Activated CD4-positive, alpha-beta T cell treated with anti-CD3 and anti-CD28 coated beads, Interleukin-2, amount 10 ng/mL, durations not matched to agents 24 days and 14 days (primary cell): ENCODE measurements at places on chromosomes 7 and 10. TPM values are rescaled to one million over a fixed set of nuclear protein-coding genes. Genes with fewer than 3 reads are reported as not detected.

- no peak for DNase-seq
Observed at GRCh38 chr7:33743594-33743993, 161.7 kb upstream of the BMPER start.

The FAM131B gene
- 0.37 and 0.45 TPM in 2 replicates for total RNA-seq

DNA sequence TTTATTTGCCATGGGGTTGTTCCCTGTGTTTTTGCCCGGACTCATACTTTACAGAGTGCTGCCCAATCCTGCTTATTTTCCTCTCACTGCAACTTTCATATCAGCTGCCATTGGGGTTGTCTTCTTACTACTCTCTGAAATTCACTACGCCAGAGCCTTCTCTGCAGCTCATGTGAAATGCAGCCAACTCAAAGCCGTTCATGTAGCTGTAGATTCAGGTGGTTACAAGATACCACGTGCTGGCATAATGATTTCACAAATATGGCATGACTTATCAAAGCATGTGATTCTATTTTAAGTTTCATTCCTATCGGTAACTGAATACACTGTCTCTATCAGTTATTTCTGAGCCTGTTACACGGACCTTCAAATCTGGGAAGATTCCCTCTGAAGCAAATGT lies 130.3 kb upstream of the WNT16 start:
- DNase-seq = no peak

The CHAT gene
- 0.24 TPM in 1 of 2 replicates, not detected in the other for total RNA-seq

DNA sequence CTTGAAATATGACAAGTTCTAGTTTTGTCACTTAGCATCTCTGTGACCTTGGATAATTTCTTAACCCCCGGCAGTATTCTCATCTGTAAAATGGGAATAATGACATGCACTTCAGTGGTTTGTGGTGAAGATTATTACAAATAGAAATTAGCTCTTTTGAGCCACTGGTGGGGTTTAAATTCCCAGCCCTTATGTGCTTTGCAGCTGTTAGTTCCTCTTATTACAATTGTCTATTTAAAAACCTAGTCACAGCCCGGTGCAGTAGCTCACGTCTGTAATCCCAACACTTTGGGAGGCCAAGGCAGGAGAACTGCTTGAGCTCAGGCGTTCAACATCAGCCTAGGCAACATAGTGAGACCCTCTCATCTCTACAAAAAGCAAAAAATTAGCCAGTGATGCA lies 30.1 kb downstream of the CAV1 start:
- no peak for DNase-seq

DNA sequence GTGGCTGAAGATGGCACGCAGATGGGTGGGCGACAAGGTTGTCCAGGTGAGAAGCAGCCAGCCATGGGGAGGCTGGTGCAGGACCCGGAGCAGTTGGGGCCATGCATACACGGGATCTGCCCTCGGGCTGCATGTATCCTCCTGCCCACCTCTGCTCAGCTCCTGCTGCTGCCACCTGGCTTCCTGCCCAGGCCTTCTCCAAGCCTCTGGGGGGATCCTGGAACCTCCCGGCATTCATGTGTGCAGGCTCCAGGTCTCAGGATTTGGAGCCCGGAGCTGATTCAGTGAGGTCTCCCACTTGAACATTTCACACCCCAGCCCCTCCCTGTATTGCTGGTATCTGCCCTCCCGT lies 27.0 kb downstream of the PDGFA start:
- DNase-seq = no peak

GRCh38 chr7:69820479-69821192 lies 222.4 kb downstream of the AUTS2 start:
- no peak for DNase-seq

GRCh38 chr7:15197042-15197977 lies 294.8 kb upstream of the DGKB start:
- no peak for DNase-seq

The MCU gene
- 13.5 and 15.9 TPM in 2 replicates for total RNA-seq

DNA sequence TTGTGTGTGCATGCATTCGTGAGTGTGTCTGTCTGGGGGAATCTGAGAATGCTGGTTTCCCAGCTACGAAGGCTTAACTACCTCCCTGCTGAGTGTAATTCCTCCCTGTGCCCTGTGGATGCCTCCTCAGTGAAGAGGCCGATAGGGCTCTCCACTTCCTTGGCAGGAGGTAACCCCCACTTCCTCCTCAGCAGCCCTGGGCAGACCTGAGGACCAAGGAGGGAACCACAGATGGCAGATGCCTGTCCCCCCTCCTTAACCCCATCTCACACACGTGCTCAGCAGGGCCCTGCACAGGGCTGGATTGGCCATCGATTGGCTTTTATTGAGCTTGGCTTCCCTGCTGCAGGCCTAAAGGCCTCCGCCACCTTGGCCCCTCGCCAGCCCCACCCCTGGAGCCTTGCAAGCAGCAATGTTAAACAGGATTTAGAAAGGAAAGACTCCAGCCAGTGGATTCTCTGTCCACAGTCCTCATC lies 45.6 kb upstream of the LRRC4 start:
- DNase-seq = no peak

The CTAGE4 gene
- total RNA-seq = 0.56 and 1.1 TPM in 2 replicates

GRCh38 chr7:128835231-128835751 lies 5.1 kb downstream of the FLNC start:
- no peak for DNase-seq

- DNase-seq = no peak
Observed at GRCh38 chr10:62738916-62739315, 65.6 kb upstream of the ADO start.

The GATA3 gene
- 79.7 and 81.0 TPM in 2 replicates for total RNA-seq

- no peak for DNase-seq
Observed at GRCh38 chr7:2996141-2996540, 47.5 kb downstream of the CARD11 start.

GRCh38 chr7:88344956-88345832 lies 38.5 kb upstream of the STEAP4 start:
- peak; percentile 57 for DNase-seq

The SPDYE18 gene
- 0.26 TPM in 1 of 2 replicates, not detected in the other for total RNA-seq

The TMEM236 gene
- total RNA-seq = 0.02 and 0.05 TPM in 2 replicates

The SLC26A3 gene
- total RNA-seq = not detected in 2 replicates

DNA sequence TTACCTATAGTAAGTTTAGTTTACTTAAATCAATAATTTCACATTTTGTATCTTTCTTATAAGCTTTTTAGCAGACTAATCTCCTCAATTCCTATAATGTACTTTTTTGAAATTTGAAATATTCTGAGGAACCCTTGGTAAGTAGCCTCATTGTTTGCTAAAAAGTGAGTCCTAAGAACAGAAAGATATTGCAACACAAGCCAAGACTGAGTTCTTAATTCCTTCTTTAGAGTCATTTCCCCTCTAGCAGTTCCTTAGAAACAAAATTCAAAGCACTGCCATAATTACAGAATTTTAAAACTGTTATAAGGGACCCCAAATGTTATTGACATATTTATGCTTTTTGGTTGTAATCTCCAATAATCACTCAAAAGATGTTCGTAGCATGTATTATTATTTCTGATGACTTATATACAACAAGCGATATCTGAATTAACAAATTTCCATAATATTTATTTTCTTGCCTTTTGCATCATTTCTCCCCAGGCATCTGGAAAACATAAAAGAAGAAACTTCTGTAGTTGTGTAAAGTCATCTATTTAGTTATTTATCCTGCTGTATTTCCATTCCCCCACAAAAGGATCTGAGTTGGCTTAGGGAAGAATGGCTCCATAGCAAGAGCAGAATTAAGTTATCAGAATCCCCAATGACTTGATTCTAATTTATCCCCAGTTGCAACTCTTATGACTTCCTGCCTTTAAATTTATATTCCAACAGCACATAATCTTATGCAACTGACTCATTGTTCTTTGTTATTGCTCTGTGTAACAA lies 67.8 kb downstream of the TMEM26 start:
- DNase-seq = no peak

- DNase-seq = no peak
Observed at GRCh38 chr7:128053023-128053422, 21.8 kb upstream of the LRRC4 start.

The VOPP1 gene
- total RNA-seq = 87.4 and 90.6 TPM in 2 replicates

GRCh38 chr7:35717013-35717412 lies 22.1 kb upstream of the HERPUD2 start:
- no peak for DNase-seq

DNA sequence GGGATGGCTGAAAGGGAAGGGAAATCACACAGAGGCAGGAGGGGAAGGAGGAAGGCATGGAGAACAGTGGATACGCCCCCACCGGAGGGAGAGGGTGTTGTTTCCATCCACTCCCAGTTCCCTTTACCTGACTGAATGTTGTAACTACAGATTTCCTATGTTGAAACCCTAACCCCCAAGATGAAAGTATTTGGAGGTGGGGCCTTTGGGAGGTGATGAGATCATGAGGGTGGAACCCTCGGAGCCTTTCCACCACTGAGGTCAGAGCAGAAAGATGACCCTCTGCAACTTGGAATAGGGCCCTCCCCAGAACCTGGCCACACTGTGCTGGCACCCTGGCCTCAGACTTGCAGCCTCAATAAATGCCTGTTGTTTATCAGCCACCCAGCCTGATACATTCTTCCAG lies 48.6 kb upstream of the CNPY1 start:
- no peak for DNase-seq

The ASB10 gene
- not detected in 2 replicates for total RNA-seq

The FFAR4 gene
- total RNA-seq = not detected in 2 replicates

DNA sequence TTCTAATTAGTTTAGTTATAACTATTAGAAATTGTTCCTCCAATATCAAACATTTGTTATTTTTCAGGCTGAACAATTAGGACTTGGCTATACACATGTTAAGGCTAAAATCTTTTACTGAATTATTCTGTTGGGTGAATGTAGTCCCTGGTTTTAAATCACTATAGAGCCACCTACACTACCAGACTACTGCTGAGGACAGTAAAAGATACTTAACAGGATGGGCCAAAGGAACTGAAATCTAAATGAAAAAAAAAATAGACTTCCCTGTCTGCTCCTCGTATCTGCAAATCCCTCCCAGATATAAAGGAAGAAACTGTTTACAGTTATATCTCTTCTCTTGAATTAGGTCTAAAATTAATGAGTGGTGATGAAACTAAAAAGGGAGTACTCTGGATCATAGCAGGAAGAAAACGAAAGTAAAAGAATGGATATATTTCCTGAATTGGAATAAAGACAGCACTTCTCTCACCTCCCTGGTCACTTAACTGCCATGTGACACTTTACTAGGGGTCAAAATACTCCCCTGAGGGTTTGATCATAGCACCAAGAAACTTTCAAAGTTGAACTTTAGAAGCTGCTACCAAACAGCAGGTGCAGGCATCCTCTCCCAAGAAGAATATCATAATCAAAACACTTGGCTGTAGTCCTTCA lies 12.7 kb downstream of the FBXW4 start:
- no peak for DNase-seq

GRCh38 chr7:54858008-54858692 lies 99.1 kb upstream of the SEC61G start:
- DNase-seq = no peak

DNA sequence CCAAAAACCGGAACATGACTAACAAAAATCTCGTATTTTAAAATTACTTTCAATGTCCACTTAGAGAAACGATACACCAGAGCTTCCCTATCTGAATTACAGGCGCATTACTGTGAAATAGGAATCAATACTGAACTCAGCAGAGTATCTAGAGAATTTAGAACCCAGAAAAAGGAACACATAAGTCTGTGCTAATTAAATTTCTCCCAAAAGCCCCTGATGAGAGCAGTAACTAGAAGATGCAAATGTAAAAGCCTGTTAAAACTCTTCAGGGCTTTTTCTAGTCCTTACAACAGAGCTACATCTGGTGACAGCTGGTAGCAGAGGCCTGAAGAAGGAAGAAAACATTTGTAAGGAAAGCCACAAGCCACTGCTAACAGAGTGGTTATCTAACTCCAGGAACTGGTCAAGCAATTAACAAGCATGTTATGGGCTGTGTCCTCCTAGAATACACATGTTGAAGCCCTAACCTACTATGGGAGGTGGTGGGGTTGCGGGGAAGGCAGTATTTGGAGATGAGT lies 24.2 kb downstream of the ITIH5 start:
- DNase-seq = no peak

GRCh38 chr7:4823441-4824119 lies 38.2 kb downstream of the PAPOLB start:
- no peak for DNase-seq

The GBX1 gene
- not detected in 2 replicates for total RNA-seq

The GALNT17 gene
- total RNA-seq = not detected in 2 replicates

DNA sequence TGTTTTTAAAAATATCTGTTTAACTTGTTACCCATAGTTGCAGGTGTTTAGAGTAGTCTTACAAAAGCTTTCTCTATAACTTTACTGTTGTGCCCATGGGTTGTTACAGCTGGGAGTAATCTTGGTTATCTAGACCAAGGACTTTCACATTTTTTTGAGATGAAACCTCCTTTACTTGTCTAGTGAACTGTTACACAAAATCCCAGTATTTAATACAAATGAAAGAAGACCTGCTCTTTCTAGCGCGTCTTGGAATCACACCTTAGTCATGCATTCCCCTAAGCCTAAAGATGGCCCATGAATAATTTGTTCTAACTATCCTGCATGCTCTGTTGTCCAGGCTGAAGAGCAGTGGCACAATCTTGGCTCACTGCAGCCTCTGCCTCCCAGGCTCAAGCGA lies 38.0 kb downstream of the CSGALNACT2 start:
- no peak for DNase-seq

GRCh38 chr7:117750612-117751563 lies 122.4 kb downstream of the CTTNBP2 start:
- DNase-seq = no peak

The ATG9B gene
- 7.3 and 7.5 TPM in 2 replicates for total RNA-seq

The NACAD gene
- total RNA-seq = 0.09 and 0.31 TPM in 2 replicates

The H2BK1 gene
- total RNA-seq = 0.83 TPM in 1 of 2 replicates, not detected in the other

The TUBB8 gene
- not detected in 2 replicates for total RNA-seq

The ATRNL1 gene
- 0.17 and 0.26 TPM in 2 replicates for total RNA-seq

GRCh38 chr10:30231071-30231652 lies 117.9 kb downstream of the MTPAP start:
- no peak for DNase-seq

GRCh38 chr7:4056552-4057288 lies 625.4 kb upstream of the FOXK1 start:
- no peak for DNase-seq

DNA sequence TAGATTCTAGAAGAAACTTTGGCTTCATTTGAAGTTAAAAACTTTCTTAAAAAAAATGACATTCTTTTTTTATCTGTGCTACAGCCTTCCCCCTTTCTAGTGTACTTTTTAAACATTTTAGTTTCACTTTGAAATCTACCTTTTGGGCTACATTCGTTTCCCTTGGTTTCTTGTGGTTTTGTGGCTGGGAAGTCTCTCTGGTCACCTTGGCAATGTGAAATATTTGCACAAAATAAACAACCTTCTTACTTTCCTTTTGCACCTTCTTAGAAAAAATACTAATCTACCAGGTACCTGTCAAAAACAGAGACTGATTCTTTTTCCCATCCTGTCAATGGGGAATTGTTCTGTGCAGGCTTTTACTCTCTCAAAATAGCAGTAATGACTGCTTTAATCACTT lies 350.2 kb downstream of the GATA3 start:
- DNase-seq = peak; percentile 92

The FAM237B gene
- total RNA-seq = not detected in 2 replicates

The OR2A42 gene
- not detected in 2 replicates for total RNA-seq

DNA sequence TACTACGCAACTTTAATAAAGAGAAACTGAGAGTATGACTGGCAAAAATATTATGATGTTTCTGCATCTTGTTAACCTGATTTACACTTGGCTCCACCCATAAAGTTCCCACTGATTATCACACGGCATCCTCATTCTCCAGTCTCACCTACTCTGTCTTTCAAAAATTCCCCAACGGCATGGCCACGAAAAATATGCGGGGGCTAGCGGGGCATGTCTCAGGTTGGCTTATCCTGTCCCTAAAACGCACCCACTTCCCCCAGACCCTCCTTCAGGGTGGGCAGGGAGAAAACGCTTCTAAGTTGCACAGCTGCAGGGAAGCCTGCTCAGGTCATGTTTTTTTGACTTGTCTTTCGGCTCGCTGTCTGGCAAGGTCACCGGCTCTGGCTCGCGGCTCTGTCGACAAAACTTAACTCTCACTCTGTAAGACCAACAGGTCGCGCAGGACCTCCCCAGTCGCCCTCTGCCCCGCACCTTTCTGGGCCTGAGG lies 3.8 kb downstream of the CDK6 start:
- DNase-seq = no peak
